ENCODE measurements at places on chromosomes 6 and 20. TPM values are rescaled to one million over a fixed set of nuclear protein-coding genes. Genes with fewer than 3 reads are reported as not detected.

ULBP1 gene
- polyA plus RNA-seq = 0.04 TPM

PBOV1 gene
- not detected for polyA plus RNA-seq

IRF4 gene
- 0.27 TPM for polyA plus RNA-seq

ZSCAN23 gene
- polyA plus RNA-seq = 0.14 TPM

JPH2 gene
- polyA plus RNA-seq = 4.9 TPM

HNF4A gene
- polyA plus RNA-seq = 0.02 TPM

SYNGAP1 gene
- 18.2 TPM for polyA plus RNA-seq

PXDC1 gene
- 13.1 TPM for polyA plus RNA-seq

ZC2HC1B gene
- polyA plus RNA-seq = 0.14 TPM

KCNK5 gene
- polyA plus RNA-seq = 2.5 TPM

MDFI gene
- 70.3 TPM for polyA plus RNA-seq

CCDC28A gene
- 10.8 TPM for polyA plus RNA-seq

EFCAB8 gene
- polyA plus RNA-seq = 0.11 TPM

IRAK1BP1 gene
- 0.69 TPM for polyA plus RNA-seq

PTCRA gene
- not detected for polyA plus RNA-seq

LHFPL5 gene
- not detected for polyA plus RNA-seq

SRMS gene
- polyA plus RNA-seq = not detected

ZNF165 gene
- 3.0 TPM for polyA plus RNA-seq

TOX2 gene
- 10.5 TPM for polyA plus RNA-seq

UBD gene
- 0.61 TPM for polyA plus RNA-seq

EPB41L1 gene
- 35.0 TPM for polyA plus RNA-seq

SYCP2 gene
- polyA plus RNA-seq = 1.1 TPM

TPBG gene
- polyA plus RNA-seq = 23.7 TPM

ARFGEF2 gene
- 8.2 TPM for polyA plus RNA-seq

ZKSCAN4 gene
- polyA plus RNA-seq = 1.8 TPM

C6orf58 gene
- not detected for polyA plus RNA-seq

GRIK2 gene
- 0.08 TPM for polyA plus RNA-seq

TINAG gene
- polyA plus RNA-seq = not detected

BPI gene
- not detected for polyA plus RNA-seq

REPS1 gene
- polyA plus RNA-seq = 24.8 TPM

BMP5 gene
- 0.15 TPM for polyA plus RNA-seq

PSMB9 gene
- 14.5 TPM for polyA plus RNA-seq

Measured in esophagus (tissue), 2 donors.